NCI-H460 (cell line): ENCODE measurements at places on chromosomes 7 and 10.

- no peak for DNase-seq
Observed at GRCh38 chr10:96622013-96622787, 35.4 kb upstream of the TM9SF3 start.

- peak; percentile 72 for DNase-seq
Observed at GRCh38 chr7:100132697-100133151, 6.0 kb downstream of the MBLAC1 start.

- DNase-seq, result no peak
Observed at GRCh38 chr7:17355050-17355449, 56.6 kb downstream of the AHR start.

DNA sequence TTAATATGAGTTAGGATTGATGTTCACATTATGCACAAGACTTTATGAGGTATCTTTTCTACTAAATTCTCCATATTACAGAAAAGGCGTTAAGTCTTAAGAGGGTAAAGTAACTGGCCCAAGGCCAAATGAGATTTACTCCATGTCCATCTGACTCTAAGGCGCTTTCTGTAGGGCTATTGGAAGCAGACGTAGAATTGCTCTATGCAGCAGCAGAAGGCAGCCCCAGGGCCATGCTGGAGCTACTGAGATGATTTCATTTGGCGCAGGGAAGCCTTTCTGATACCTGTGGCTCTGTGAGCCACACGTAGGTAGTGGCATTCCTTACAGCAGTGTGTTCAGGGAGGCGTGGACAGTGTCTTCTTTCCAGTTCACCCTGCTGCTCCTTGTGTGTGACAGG, 133.1 kb downstream of the SH2D4B start:
- no peak for DNase-seq

DNA sequence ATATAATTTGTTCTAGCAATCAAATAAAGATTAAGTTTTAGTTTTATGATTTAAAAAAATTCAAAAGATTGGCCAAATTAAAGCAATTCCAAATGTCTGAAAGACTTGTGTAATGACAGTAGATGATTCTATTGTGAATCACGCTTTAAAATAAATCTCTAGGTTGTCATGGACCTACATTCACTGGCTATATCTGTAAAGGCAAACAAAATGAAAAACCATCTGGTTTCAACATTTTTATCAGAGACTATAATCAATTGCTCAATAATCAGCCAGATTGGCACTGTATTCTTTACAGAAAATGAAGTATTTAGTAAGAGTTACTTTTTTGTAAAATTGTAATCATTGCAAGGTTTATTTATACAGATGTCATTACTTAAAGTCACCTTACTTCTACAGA, 60.7 kb downstream of the DGKB start:
- DNase-seq, result no peak
